Amygdala (tissue), 56 donors: ENCODE measurements at places on chromosomes 12 and 14.

- no peak for DNase-seq
Observed at GRCh38 chr12:4918950-4919660, 9.4 kb downstream of the KCNA1 start.

- no peak for DNase-seq
Observed at GRCh38 chr14:82879949-82880535, 1346.4 kb upstream of the SEL1L start.

DNA sequence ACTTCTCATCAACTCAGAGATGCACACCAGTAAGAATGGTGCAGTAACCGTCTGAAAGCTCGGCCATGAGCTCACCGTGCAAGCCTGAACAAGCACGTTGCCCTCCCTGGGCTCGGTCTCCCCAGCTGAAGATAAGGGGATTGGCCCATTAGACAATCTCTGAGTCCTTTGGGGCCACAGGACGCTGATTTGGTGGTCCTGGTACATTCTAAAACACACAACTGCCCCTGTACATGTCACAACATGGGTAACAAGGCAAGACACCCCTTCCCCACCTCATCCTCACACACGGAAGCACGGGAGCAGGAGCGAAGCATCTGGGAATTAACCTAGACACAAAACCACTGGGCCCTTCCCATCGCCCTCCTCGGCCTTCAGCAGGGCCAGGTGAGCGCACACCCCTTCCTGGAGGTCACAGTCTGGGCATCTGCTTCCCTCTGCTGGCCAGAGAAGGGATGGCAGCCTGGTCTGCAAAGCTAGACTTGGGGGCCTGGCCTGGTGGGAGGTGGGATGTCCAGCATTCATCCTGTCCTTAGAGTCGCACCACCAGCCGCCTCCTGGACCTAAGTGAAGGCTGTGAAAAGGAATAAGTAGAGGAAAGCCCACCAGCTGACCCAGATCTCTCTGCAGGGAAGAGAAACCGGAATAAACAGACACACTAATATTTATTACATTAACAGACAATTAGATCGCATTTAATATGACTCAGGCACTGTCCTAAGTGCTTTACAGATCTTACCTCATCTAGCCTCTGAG, 18.9 kb upstream of the SMUG1 start:
- peak; percentile 21 for DNase-seq

DNA sequence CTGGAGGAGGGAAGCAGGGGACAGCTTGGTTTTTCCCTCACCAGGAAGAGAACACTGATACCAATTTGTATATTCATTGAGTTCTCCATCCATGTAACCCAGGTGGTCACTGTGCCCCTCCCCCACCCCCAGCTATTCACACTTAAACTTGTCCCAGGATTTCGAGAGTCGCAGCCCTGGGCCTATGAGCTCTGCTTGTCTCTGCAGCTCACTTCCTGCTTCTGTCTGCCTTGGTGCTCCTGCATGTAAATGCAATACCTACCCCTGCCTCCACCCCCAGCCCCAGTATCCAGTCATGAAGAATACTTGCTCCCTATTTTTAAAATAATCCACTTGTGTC, 452.2 kb downstream of the BCL11B start:
- DNase-seq, result no peak

DNA sequence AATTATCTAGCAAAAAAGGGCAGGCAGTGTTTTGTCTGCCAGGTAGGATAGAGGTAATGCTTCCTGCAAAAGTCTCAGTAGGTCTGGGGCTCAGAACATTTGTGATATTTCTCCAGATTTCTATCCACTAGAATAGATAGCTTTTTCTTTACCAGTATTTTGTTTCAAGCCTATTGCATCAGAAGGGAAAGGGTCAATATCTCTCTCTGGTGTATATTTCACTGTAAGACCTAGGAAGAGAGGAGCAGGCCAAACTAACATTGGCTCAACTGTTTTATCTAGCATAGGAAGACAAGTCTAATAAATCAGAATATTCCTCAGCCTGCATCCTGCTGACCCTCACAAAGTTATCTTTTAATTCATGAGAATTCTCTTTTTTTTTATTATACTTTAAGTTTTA, 106.7 kb upstream of the DAAM1 start:
- DNase-seq, result no peak

- no peak for DNase-seq
Observed at GRCh38 chr14:86518298-86518697, 988.4 kb downstream of the FLRT2 start.

- no peak for DNase-seq
Observed at GRCh38 chr12:131704509-131704908, 6.4 kb upstream of the SFSWAP start.

DNA sequence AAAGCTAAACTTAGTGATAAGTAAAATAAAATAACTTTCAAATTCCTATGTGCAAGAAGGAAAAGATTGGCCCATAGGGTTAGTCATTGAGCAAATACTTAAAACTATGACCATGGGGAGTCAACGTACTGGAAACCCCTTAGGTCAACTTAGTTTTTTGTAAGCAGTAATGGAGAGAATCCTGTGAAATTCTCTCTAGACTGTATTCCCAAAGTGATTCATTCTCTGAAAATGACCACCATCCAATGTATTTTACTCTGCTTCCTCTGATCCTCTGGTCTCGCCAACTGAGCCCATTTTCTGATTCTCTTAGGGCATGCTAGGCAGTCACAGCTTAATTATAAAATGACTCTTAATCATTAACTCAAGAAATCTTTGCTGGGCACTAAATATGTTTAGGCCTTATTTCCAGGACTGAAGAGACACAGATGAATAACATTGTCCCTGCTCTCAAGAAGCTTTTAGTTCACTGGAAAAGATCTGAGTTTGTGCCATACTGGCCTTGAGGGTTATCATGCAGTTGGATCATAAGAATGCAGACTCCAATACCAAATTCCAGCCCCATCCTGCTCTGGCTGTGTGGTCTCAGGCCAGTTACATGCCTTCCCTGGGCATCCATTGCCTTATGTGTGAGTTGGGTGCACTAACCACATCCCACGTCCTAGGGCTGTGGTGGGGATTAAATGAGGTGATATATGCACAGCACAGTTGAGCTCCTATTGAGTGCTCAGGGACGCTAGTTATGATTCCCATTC, 732.4 kb downstream of the AACS start:
- DNase-seq, result no peak

DNA sequence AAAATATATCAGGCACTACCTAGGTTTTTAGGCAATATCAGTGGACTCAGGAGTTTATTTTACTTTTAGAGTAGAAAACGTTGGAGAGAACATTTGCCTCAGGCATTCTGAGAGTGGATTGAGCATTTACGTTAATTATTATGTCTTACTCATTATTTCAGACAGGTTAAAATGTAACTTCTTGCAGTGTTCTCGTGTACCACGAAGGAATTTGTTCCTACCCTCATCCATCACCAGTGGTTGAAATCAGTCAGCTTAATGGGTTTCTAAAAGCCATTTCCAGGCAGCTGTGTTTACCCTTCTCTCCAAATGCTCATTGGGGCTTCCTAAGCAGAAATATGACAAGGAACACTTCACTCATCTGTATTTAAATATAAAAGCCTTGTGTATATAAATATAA, 9.1 kb upstream of the LDHB start:
- DNase-seq, result no peak

- DNase-seq, result no peak
Observed at GRCh38 chr12:71636704-71637115, 26.9 kb downstream of the ZFC3H1 start.
